ENCODE measurements at places on chromosomes 2 and 18.

GRCh38 chr2:218829868-218830451, 1.6 kb downstream of the PRKAG3 start:
- no peak for DNase-seq

GRCh38 chr18:54004828-54005227, 219.6 kb downstream of the MBD2 start:
- no peak for DNase-seq

- DNase-seq: no peak
Observed at GRCh38 chr18:46416706-46417638, 240.0 kb downstream of the LOXHD1 start.

- DNase-seq: no peak
Observed at GRCh38 chr2:215698566-215698965, 262.7 kb upstream of the FN1 start.

DNA sequence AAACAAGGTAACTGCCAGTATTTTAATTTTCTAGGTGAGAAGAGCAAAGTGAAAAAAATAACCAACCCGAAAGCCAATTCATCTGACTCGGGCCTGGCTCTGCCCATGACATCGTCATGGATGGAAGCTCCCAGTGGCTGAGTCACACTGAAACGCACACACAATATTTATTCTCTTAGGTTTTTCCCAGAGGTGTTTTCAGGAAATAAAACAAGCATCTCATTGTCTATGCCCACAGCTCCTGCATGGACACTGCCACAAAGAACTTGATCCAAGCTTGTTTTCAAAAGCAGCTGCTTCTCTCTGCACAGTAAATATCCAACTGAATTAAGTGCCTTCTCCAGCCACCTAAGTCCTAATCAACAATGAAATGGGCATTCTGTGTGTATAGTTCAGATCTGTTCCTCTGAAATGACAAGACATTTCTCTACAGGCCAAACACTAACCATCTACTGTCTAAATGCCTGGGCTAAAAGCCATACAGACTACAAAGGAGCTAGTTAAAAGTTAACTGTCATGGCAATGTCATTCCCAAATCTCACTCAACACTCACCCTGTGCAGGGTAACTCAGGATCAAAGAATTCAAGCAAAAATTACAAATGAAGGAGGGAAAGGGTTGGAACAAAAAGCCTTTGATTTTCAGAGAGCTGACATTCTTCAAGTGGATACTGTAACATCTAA, 62.9 kb downstream of the RPL31 start:
- DNase-seq: no peak

- no peak for DNase-seq
Observed at GRCh38 chr2:110101901-110102803, 13.5 kb downstream of the MALL start.

DNA sequence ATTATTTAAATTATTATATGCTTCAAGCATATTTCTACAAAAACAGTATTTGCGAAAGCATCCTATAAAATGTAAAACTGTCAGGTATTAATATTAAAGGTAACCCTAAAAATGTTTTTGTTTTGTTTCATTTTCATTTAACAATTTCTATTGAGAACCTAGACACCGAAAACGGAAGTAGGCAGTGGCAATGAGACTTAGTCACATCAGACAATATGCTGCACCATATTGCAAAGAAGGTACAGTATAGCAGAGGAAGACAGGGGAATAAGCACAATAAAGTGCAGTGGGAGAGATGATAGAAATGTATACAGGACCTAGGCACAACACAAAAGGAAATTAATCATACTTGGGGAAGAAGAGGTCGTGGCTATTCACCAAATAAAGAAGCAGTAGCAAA, 12.2 kb downstream of the SCN1A start:
- DNase-seq: no peak

DNA sequence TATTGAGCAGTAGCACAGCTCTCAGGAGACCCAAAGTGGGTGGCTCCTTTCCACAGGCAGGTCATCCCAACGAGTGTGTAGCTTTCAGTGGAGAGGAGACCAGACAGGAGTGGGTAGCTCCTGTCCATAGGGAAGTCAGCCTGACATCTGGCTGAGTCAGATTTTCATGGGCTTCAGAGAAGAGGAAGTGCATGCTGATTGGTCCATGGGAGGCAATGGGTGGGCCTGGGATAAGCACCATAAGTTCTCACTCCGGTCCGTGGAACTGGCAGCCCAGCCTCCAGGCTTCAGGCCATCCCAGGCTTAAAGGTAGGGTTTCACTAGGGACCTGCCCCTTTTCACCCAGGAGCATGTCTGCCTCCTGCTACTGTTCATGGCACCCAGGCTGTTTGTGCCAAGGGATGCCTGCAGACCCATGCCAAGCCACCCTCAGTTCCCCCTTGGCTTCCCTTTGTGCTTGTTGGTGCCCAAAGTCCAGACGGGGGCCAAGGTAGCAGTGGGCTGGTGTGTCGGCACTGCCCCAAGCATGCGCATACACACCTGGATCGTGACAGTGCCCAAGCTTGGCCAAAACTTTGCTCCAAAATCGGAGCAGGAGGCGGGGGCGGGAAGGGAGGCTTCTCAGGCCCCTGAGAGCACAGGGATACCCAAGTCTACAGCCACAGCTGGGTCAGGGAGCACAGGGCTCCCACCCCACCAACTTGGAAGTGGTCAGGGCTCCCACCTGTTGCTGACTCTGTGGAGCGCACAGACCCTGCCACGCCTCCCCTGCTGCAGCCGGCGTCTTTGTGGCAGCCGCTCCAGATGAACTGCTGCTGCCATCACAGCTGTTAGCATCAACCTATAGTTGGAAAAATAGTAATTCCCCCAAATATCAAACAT, 26.4 kb downstream of the MARCHF7 start:
- no peak for DNase-seq

GRCh38 chr18:7370375-7370774, 139.5 kb downstream of the LRRC30 start:
- no peak for DNase-seq

GRCh38 chr2:47782381-47782670, 619 bp upstream of the MSH6 start:
- DNase-seq: no peak

GRCh38 chr2:81767187-81767912, 1462.8 kb upstream of the LRRTM1 start:
- DNase-seq: no peak

- DNase-seq: no peak
Observed at GRCh38 chr2:3168230-3168891, 209.3 kb downstream of the EIPR1 start.

- no peak for DNase-seq
Observed at GRCh38 chr2:53095664-53096063, 671.9 kb upstream of the CHAC2 start.

GRCh38 chr18:79567481-79568147, 112.0 kb upstream of the CTDP1 start:
- DNase-seq: no peak

- DNase-seq: no peak
Observed at GRCh38 chr2:207819839-207820784, 50.4 kb upstream of the FZD5 start.

GRCh38 chr2:32732120-32732519, 104.3 kb downstream of the TTC27 start:
- no peak for DNase-seq

DNA sequence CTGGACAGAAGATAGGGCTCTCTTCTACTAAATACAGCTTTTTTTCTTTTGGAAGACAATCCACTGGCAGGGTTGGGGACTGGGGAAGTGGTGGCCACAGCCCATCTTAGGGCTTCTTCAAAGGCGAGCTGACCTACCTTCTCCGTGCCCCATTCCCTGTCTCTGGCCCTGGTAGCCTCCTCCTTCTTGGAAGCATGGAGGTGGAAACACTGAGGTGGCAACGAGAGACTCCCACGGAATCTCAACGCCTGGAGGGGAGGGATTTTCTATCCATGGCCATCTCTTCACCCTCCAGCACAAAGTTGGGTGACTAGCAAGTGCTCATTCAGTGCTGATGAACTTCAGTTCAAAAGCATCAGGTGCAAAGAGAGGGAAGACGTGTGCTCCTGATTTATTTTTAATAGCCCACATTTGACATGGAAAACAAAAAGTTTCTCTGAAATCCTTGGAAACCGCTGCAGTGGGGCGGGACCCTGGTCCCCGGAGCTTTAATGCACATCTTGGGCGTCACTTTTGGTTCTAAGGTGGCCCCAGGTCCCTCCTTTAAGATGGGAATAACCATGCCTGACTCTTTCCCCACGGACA, 633 bp upstream of the ARMC9 start:
- no peak for DNase-seq

- DNase-seq: no peak
Observed at GRCh38 chr2:121350890-121351289, 65.9 kb upstream of the TFCP2L1 start.

DNA sequence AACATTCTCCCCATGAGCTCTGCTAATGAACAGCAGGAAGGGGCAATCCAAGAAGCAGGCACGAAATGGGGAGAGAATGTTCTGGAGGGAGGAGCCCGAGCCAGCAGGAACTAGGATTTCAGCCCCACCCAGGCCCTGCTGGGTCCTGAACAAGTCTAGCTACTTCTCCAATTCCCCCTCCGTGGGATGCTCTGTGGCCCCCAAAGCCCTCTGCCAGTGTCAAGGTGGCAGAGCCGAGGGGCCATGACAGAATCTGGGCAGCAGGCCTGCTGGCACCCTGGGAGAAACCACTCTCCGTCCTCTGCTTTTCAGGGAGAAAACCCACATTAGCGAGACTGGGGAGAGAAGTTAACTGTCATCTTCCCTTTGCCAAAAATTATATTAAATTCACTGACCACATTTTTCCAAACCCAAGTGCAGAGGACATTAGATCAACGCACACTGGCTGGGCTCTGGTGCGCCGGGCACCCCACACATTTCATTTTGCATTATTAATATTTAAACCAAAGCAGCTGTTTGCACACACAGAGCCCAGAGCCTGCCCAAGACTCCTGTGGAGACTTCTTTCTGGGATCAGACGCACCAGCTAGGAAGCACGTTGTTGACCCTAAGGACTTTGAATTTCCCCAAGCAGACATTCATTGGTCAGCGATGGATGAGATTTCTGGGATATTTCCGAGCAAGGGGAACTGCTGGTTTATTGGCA, 80.2 kb upstream of the PKDCC start:
- no peak for DNase-seq

DNA sequence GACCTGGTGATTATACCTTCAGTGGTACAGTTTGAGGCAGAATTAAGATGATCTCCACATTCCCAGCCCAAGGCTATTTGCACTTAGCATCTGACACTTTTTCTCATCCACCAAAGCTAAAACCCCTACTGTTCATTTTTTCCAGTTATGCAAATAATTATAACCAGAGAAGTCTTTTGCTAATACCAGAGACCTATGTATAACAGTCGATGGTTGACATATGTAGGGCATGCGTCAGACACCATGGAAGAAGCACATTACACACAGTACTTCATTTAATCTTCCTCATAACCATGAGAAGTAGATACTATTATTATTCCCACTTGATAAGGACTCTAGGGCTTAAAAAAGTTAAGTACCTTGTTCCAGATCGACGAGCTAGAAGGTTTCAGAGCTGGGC, 36.5 kb downstream of the AP1S3 start:
- DNase-seq: no peak

DNA sequence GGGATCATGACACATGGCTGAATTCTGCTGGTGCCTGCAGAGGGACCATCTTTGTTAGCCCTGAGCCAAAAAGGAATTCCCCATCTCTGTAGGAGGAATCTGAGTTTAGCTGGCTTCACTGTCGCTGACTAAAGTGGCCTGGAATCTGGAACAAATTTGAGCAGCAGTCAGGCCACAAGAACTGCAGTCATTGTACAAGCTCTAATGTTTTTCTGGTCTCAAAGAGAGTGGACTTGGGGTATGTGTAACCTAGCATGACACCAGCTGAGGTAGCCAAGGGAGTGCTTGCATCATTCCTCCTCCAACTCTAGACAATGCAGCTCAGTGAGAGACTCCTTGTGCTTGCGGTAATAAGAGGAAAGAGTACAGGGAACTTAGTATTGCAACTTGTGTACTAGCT, 539.1 kb upstream of the LRRTM4 start:
- DNase-seq: no peak

- DNase-seq: no peak
Observed at GRCh38 chr2:98869870-98870269, 66.2 kb downstream of the CRACDL start.

DNA sequence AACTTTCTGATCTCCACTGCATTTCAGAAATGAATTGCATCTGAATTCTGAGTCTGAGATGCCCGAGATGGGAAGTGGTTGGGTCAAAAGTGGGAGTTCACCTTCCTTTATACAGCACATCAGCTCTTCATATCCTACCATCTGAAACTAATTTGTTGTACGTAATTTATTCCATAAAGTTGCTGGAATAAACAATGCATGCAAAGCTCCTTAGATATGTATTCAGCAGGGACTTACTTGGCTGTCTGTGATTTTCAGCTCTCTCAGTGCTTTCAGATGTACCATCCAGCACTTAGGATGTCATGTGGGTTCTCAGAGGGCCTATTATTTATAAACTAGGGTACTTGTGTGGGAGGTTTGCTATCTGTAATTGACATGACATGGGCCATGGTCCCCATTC, 46.9 kb upstream of the EFEMP1 start:
- no peak for DNase-seq

DNA sequence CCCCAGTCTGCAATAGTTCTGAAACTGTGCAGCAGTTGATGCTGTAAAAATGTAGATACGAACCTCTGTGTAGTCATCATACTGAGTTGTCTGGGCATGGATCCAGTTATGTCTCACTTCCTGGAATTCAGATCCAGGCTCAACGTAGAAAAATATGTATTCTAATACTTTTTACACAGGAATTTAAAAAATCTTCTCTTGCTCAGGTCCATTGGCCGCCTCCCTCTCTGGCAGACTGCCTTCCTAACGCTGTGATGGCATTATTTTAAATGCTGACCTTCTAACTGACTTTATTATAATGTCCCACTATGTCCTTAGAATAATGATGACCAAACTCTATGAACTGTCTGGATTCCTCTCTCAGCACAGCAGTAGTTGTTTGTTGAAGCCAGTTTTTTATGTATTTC, 119.6 kb downstream of the FEZ2 start:
- no peak for DNase-seq

Measured in activated naive CD4-positive, alpha-beta T cell treated with Interleukin-2 at 50 U/mL for 16 hours (primary cell).